ENCODE measurements at places on chromosomes 12 and 14.

GRCh38 chr12:58919231-58920101, 838 bp downstream of the LRIG3 start:
- no peak for DNase-seq

DNA sequence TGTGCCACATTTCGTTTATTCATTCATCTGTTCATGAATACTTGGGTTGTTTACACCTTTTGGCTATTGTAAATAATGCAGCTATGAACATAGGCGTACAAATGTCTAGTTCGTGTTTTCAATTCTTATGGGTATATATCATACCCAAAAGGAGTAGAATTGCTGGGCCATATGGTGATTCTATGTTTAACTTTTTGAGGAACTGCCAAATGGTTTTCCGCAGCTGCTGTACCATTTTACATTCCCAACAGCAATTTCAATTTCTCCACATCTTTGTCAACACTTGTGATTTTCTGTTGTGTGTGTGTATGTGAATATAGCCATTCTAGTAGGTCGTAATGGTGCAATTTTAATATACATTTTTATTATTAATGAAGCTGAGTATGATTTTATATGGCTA, 326.2 kb downstream of the ETNK1 start:
- no peak for DNase-seq

DNA sequence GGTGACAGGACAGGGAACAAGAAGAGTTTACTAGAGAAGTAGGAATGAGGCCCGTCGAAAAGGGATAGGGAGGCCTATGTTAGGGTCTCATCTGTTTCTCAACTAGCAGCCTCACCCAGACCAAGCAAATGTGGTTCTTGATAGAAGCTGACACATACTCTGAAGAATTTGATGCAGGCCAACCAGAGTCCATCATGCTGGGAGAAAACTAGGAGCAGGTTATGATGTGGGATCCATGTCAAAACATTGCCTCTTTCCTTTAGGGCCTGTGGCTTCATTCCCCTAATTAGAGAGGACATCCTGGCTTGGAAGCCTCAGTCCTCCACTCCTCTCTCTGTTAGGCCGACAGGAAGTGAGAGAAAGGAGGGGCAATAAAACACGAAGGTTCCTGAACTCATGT, 122.8 kb downstream of the NTF3 start:
- no peak for DNase-seq

GRCh38 chr14:69956970-69957369, 77.8 kb downstream of the SMOC1 start:
- DNase-seq = no peak

GRCh38 chr12:72274931-72275330, 2.8 kb downstream of the TRHDE start:
- DNase-seq = no peak

DNA sequence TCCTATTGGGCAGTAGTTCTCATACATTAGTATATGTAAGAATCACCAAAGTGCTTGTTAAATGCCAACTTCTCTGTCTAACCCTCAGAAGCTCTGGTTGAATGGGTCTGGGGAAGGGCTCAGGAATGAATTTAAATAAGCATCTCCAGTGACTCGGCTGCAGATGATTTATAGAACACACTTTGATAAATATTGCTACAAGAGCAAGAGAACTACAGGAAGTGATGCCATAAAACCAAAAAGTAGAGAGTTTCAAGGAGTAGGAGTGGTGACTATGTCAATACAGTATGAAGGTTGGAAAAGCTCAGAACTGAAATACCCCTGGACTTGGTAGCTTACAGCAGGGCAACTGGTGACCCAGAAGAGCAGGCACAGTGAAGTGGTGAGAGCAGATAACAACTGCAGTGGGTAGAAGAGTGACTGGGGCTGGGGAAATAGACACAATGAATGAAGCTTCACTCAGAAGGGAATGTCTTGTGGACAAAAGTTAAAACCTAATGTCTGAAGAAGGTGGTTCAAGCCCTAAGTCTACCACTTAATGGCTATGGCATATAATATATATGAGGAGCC, 8.0 kb upstream of the PLEKHA5 start:
- DNase-seq = no peak

DNA sequence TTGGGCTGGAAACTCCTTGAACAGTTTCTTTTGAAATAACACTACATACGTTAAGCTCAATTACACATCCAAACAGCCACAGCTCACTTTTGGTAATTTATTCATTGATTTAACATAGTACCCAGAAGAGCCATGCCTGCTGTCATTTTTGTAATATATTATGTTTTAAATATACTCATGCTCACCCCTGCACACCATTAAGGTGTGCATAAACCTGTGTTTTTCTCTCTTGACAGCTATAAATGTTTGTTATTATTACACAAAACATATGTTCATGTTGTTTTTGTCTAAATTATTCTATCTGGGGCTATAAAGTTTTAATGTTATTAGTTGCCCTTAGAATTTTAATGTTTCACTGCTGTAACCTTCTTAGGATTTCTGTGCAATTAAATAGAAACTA, 296.1 kb downstream of the AKAP6 start:
- no peak for DNase-seq

- no peak for DNase-seq
Observed at GRCh38 chr14:96635850-96636249, 133.7 kb downstream of the PAPOLA start.

GRCh38 chr12:89075880-89076540, 276.3 kb downstream of the DUSP6 start:
- DNase-seq = no peak

DNA sequence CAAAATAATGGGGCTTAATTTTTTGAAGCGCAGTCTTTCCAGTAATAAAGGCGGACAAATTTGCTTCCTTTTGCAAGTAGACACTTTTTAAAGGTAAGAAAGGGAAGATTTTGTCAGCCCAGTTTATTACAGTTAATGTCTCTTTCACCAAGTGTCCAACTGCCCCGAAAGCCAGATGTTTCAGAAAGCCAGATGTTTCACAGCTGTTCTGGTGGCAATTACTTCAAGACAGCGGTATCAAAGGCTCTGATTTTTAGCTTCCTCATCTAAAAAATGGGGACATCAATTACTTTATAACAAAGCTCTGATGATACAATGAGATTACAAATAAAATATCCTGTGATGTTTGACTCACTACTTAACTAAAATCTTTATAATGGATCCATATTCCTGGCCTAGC, 1.0 kb downstream of the WBP11 start:
- DNase-seq = no peak

DNA sequence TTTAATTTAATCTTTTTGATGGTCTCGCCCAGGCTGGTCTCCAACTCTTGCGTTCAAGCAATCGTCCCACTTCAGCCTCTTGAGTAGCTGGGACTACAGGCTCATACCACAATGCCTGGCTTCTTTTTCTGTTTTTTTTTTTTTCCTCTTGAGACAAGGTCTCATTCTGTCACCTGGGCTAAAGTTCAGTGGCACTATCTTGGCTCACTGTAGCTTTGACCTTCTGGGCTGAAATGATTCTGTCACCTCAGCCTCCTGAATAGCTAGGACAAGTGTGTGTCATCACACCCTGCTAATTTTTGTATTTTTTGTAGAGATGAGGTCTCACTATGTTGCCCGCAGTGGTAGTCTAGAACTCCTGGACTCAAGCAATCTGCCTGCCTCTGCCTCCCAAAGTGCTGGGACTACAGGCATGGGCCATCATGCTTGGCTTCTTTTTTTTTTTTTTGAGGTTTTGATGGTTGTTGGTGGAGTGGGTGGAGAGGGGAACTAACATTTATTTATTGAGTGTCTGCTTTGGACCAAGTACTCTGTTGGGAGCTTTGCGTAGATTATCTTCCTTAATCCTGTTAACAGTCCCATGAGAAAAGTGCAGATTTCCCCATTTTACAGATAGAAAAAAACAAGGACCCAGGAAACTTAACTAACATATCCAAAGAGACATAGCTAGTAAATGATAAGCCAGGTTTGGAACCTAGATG, 102.0 kb downstream of the DIP2B start:
- no peak for DNase-seq

DNA sequence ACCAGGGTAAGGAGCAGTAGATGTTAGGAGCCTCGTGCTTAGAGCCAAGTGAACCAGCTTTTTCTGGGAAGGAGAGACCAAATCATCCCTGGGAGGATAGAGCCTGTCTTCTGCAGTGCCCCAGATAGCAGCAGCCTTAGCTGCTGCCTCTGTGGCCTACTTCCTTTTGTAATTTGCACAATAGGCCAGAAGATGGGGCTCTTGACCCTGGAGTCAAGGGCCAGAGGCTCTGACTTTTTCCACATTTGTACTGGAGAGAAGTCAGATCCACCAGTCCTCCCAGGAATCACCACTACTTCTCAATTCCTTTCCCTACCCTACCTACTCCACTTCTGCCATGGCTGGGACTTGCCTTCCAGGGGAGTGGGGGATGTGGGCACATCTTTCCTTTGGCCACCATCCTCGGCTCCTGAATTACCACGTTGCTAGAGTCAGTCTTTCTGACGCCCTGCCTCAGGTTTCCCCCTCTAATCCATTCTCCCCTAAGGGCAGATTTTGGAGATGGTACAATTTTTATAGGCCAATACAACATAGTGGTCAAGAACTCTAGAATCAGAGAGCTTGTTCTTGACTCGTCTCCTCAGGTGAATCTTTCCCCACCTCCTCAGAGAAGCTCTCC, 3.3 kb upstream of the SLC4A8 start:
- DNase-seq = no peak

DNA sequence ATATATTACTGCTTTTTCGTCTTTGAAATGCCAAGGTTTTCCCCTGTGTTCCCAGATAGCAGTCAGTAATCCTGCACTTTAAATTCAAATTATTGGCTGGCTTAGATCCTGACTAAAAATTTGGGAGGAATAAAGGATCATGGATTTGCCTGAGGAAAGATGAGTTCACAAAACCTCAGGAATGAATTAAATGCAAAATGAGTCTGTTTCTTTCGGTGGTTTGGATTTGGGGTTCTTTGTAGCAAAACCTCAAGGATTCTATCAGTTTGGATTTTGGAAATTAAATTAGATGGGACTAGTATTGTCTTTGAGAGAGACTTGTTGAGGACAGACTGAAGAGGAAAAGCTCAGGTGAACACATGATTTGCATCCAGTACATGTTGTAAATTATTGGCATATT, 36.1 kb downstream of the PPFIBP1 start:
- no peak for DNase-seq

- no peak for DNase-seq
Observed at GRCh38 chr12:31218203-31219025, 107.5 kb downstream of the SINHCAF start.

DNA sequence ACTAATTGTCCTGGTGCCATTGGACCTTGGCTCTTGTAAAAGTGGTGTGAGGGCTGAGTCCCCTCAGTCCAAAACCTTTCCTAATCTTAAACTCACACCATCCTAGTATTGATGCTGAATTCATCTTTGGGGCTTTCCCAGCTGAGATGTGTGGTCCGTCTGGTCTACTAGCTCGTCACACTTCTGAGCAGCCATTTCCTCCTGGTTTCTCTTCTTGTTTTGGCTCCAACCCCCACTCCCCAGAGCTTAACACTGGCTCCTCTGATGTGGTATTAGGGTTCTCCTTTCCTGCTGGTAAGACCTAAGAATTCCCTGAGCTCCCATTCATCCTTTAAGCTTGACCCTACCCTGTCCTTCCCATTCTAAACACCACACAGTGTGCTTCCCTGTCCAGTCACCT, 900.6 kb downstream of the VRK1 start:
- DNase-seq = no peak

DNA sequence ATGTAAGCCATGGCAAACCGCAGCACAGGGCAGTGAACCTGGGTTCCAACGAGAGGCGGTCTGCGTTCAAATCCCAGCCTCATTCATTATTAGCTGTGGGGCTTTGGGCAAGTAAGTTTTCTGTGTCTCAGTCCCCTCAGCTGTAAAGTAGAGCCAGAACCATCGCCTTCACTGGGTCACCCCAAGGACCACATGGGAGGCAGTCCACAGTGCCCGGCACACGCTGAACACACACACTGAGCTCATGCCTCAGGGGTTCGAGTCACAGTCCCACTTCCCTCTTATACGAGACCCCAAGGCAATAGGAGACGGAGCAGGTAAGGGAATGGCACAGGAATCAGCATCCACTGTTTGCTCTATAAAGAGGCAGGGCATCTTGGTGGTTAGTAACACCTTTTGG, 19.1 kb downstream of the LRTM2 start:
- DNase-seq = no peak

DNA sequence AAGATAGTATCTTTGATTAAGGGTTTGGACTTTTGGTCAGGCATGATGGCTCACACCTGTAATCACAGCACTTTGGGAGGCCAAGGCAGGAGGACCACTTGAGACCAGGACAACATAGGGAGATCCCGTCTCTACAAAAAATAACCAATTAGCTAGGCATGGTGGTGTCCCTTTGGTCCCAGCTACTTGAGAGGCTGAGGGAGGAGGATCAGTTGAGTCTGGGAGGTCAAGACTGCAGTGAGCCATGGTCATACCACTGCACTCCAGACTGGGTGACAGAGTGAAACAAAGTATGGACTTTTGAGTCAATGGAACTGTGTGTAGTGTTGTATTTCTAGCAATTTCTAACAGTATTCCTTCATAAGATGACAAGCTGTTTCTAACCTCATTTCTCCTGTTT, 38.7 kb upstream of the CCDC88C start:
- DNase-seq = no peak

DNA sequence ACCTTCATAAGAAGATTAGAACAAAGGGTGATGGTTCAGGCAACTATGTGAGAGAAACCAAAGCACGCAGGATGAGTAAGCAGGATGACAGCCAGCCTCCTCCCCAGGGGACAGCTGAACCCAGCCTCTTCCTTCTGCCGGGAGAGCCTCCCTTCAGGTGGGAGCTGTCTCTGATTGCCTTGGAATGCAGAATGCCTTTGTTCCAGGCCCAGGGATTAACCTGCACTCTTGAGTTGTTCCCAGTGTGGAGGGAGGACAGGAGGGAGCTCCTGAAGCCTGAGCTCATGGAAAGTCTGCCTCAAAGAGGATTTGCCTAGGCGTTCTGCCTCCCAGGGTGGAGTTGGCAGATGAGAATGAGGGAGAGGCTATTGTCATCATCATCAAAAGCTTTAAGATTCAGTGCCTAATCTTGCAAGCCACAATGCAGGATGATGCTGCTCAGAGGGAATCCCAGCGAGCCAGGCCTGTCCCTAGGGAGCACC, 3.6 kb upstream of the KRT6A start:
- DNase-seq = no peak

GRCh38 chr14:31045501-31046080, 19.4 kb upstream of the STRN3 start:
- no peak for DNase-seq

GRCh38 chr14:20489093-20489994, 16.0 kb upstream of the RNASE10 start:
- DNase-seq = no peak

- no peak for DNase-seq
Observed at GRCh38 chr14:28661171-28661772, 105.3 kb upstream of the FOXG1 start.
